ENCODE measurements at places on chromosomes 13 and 19. TPM values are rescaled to one million over a fixed set of nuclear protein-coding genes. Genes with fewer than 3 reads are reported as not detected.
A peak's percentile ranks its signal among the peaks of the same experiment; 100 is the strongest.

The BCAM gene
- total RNA-seq = 26.5 TPM

GRCh38 chr19:31390711-31391110 is 41.5 kb upstream of the TSHZ3 start:
- H3K27ac ChIP-seq = no peak overlapping the region
- H3K36me3 ChIP-seq = no peaks in the 10 kb centered on the region
- no peaks in the 10 kb centered on the region for H3K4me1 ChIP-seq
- H3K4me3 ChIP-seq = no peak overlapping the region

The ADGRE2 gene
- 2.3 TPM for total RNA-seq

The KLF1 gene
- total RNA-seq = 0.32 TPM

GRCh38 chr19:36008336-36008978 is at the start of gene SYNE4:
TSS of gene SYNE4 (minus strand) at chr19:36008813. CDS start at chr19:36008681, 132 bp downstream.
- H3K27ac ChIP-seq = peak within 1 kb of the TSS; percentile 51
- H3K36me3 ChIP-seq = no peaks in the 10 kb centered on the region
- H3K27me3 ChIP-seq = no peaks in the 10 kb centered on the region
- H3K4me3 ChIP-seq = peak within 1 kb of the TSS; percentile 54

Measured in right lobe of liver (tissue), 6 donors.